ENCODE measurements at places on chromosomes 3 and 15.

GRCh38 chr15:38600236-38600635, 35.6 kb upstream of the RASGRP1 start:
- no peaks in the 10 kb centered on the region for H3K4me1 ChIP-seq
- no peak overlapping the region for H3K27ac ChIP-seq
- H3K36me3 ChIP-seq = no peaks in the 10 kb centered on the region
- no peak overlapping the region for H3K4me3 ChIP-seq

- H3K36me3 ChIP-seq = no peaks in the 10 kb centered on the region
- H3K4me1 ChIP-seq = no peaks in the 10 kb centered on the region
- no peak overlapping the region for H3K4me3 ChIP-seq
- no peaks in the 10 kb centered on the region for H3K27me3 ChIP-seq
Measured at GRCh38 chr3:190077395-190078045, 43.2 kb downstream of the P3H2 start.

DNA sequence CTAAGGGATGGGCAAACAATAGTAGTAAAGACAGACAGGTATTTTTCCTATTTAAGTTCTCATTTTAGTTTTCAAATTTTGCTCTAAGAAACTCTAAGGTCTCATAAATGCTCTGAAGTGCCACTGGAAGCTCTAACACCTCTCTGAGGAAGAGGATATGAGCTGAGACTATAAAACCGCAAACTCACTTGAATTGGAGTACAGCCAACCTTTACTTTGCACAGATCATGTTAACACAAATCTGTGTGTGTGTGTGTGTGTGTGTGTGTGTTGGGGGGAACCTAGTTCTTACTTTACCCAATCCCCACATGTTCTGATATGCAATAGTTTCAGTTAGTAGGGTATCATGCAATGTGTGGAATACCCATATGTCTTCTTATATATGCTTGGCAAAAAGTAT, 446.8 kb downstream of the CHL1 start:
- H3K27me3 ChIP-seq = no peaks in the 10 kb centered on the region
- no peak for DNase-seq
- H3K36me3 ChIP-seq = no peaks in the 10 kb centered on the region
- H3K27ac ChIP-seq = no peak overlapping the region
- H3K4me1 ChIP-seq = no peaks in the 10 kb centered on the region
- H3K4me3 ChIP-seq = no peak overlapping the region

DNA sequence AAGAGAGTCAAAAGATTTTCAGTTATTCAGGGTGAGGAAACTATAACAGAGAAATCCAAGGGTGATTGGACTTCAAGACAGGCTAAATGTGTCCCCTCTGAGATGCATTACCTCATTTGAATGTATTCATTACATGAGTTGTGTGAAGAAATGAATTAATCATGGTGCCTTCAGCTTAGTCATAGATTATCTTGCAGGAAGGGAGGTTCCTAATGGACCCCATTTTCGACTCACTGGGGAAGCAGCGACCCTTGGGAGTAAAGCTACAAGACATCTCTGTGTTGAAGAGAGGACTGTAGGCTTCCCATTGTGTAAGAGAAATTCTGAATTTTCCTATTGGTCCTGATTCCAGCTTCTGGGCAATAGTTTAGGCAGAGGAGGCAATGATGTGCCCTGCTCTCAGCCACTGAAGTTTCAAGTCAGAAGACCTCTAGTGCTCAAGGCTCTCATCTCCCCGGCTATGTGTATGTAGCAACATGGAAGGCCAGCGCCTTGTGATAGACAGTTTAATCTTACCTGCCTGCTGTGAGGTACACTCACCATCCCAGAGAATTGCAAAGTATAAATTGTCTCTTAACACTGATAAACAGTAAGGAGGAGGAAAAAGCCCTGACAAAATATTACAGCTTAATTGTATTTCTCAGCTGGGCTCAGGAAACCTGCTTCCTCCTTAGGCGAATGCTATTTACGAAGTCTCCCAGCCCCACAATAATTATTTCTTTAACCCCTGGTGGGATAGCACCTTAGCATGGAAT, 133.8 kb downstream of the PDCD6IP start:
- no peaks in the 10 kb centered on the region for H3K27me3 ChIP-seq
- H3K4me1 ChIP-seq = no peaks in the 10 kb centered on the region
- no peak overlapping the region for H3K27ac ChIP-seq

- no peaks in the 10 kb centered on the region for H3K27me3 ChIP-seq
- no peak overlapping the region for H3K4me3 ChIP-seq
- H3K27ac ChIP-seq = no peak overlapping the region
Measured at GRCh38 chr3:150035910-150036612, 65.4 kb upstream of the PFN2 start.

GRCh38 chr3:56725175-56725574, 42.1 kb upstream of the TASOR start:
- H3K27me3 ChIP-seq = no peaks in the 10 kb centered on the region
- no peak overlapping the region for H3K27ac ChIP-seq
- no peak for DNase-seq
- no peaks in the 10 kb centered on the region for H3K36me3 ChIP-seq
- H3K4me3 ChIP-seq = no peak overlapping the region
- H3K4me1 ChIP-seq = no peaks in the 10 kb centered on the region

Data from breast epithelium (tissue), 4 donors.